ENCODE measurements at places on chromosomes 1 and 21.

- DNase-seq, result no peak
Observed at GRCh38 chr1:20410503-20410902, 75.5 kb downstream of the CAMK2N1 start.

GRCh38 chr1:7842517-7842916 is 10.3 kb downstream of the UTS2 start:
- no peak for DNase-seq

DNA sequence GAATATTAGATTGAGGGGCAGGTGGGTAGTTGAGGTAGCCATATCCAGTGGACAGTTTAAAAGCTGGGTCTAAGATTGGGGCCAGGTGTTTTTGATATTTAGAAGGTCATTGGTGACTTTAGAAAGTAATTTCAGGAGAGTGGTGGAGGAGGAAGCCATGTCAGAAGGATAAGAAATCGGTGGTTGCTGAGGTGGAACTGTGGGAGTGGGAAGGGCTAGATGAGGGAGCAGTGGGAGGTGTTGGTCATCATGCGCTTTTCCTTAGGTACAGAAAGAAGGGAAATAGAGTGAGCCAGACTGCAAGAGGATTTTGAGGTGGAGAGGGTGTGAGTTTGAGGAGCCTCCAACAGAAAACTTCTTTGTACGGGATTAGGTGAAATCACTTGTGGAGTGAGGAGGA is 7.2 kb downstream of the MTR start:
- DNase-seq, result no peak

GRCh38 chr1:27577504-27578188 is 26.3 kb downstream of the AHDC1 start:
- no peak for DNase-seq

DNA sequence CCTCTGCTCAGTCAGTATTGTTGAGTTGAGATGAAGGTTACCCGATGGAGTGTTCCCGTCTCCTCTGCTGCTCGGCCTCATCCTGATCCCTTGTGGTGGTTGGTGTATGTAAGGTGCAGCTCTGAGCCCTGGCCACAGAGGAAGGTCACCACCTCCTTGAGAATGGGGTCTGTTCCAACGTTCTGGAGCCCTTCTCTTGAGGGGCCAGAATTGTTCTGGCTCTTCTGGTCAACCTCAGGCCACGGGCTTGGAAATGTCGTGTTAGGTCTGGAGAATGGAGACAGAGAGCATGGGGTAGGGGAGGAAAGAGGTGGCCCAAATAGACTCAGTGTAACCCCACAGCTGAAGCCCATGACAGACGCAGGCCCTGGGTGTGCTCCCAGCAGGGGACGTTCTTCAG is 62.3 kb upstream of the ETV3 start:
- no peak for DNase-seq

All from NCI-H187 (cell line).